ENCODE measurements at places on chromosomes 12 and 14. TPM values are rescaled to one million over a fixed set of nuclear protein-coding genes. Genes with fewer than 3 reads are reported as not detected.

DNA sequence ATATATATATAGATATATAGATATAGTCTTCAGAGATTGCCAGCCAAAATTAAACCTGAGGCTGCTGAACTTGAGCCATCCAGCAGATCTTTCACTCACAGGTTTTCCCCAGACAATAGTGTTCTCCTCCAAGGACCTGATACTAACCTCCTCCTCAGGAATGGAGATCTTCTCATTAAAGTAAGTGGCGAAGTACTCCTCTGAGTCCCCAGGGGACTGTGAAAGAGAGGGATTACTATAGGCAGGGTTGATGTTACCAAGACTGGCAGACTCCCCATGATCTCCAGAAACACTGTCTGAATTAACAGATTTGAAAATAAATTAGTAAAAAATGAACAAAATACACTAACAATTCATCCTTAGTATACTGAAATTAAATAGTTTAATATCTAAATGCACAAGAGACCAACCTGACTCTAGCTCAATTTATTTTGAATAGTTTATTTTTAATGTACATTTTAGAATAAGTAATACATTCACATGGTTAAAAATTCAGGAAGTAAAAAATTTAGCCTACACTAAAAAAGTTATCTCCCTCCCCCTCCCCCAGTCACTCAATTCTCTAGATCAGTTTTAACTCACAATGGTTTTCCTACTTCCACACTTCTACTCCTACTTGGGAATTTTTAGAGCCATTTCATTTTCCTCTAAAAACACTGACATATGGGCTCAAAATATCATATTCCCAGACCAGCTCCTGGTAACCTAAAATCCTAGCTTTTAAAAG, 17.7 kb downstream of the SLC11A2 start:
- no peak for DNase-seq

- DNase-seq: no peak
Measured at GRCh38 chr14:29310757-29311156, 544.2 kb downstream of the FOXG1 start.

DNA sequence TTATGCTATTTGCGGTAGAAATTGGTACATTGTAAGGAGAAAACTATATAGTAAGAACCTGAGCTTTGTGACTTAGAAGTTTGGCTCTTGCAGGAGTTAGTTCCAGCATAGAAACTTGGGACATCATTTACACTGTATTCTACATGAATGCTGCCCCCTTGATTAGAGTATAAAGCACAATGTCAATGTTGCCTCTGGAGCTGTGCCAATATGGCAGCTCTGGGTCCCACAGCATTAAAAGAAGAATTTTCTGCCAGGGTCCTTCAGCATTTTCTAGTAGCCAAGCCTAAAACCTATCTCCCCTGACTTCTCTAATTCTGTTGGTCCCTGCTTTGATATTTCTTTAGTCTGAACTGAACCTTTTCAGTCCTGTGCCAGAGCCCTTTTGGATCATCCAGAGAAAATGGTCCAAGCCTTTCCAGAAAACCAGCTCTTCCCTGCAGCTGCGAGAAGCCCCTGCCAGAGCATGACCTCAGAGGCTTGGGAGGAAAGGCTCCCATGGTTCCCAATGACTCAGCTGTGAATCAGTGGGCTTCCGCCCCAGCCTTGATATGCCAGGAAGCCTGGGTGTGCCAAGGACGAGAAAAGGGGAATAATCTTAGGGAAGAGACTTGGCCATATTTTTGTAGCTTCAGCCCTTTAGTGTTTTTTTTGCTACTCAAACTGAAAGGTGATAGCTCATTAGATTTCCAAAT, 43.2 kb downstream of the PLEKHG7 start:
- DNase-seq: no peak

- no peak for DNase-seq
Measured at GRCh38 chr14:24256960-24257359, 6.0 kb downstream of the TGM1 start.

BIN2 gene
- 34.2 TPM for total RNA-seq

DNA sequence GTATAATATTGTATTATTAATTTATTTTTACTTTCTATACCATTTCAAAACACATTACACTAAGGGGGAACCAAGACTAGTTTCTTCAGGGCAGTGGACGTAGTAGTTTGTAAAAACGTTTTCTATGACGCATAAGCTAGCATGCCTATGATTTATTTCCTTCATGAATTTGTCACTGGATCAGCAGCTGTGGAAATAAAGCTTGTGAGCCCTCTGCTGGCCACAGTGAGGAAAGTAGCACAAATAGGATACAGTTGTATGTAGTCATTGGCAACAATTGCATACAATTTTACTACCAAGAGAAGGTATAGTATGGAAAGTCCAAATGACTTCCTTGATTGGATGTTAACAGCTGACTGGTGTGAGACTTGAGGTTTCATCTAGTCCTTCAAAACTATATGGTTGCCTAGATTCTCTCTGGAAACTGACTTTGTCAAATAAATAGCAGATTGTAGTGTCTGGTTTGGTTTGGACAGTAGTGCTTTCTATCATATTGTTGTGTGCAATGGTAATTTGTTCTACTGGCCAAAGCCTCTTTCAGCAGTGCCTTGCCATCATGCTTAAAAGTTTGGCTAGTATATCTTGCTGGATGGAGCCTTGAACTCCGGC, 24.3 kb upstream of the PLEKHD1 start:
- DNase-seq: peak; percentile 53

DNA sequence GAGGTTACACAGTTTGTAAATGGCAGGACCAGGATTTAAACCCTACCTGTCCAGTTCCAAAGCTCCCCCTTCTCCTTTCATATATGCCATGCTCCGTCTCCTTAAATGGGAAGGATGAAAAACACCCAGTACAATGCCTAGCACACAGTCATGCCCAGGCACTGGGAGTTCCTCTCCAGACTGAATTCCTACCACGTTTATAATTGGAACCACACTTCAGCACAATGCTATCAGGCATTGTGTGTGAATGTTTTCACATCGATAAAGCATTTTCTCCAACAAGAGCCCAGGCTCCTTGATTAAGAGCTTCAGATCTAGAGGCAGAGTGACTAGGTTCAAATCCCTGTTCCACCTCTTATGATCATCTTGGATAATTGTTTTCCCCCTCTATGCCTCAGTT, 2.7 kb upstream of the NUAK1 start:
- no peak for DNase-seq

POTEG gene
- total RNA-seq: not detected

DNA sequence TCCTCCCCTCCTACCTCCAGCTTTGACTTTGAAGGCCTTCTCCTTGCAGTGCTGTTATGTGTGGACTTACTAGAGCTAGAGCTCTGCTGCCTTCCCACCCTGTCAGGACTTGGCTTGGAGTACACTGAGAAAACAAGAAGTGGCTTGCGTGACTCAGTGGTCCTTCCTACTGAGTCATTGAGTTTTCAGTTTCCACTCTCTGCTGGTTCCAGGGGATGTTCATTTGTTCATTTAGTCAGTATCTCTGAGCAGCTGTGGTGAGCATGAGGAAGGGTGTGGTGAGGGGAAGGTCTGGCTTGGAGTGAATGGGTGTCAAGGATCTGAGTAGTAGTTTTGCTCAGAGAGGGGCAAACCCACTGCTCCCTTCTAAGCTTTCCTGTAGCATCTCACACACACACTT, 17.2 kb upstream of the ELK3 start:
- peak; percentile 77 for DNase-seq

DNA sequence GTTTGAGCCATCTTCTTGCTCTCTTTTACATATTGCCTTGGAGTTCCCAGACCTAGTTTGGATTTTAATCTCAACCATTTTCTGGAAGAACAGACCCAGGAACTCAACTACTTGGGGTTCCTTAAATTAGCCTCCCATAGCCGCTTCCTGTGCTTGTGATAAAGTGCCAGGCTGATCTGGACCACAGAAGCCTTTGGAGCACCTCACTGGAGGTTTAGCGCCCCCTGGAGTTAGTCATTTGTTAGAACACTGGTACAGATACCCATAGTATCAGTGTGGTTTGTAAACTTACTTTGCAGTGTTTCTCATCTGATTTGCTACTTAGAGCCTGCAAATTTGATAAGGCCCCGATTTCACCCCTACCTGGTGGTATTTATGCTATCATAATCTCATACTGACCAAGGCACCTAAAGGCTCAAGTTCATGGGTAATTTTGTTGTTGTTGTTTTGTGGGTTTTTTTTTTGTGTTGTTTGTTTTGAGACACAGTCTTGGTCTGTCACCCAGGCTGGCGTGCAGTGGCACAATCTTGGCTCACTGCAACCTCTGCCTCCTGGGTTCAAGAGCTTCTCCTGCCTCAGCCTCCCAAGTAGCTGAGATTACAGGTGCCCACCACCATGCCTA, 3.7 kb downstream of the UNC119B start:
- DNase-seq: peak; percentile 61

DNA sequence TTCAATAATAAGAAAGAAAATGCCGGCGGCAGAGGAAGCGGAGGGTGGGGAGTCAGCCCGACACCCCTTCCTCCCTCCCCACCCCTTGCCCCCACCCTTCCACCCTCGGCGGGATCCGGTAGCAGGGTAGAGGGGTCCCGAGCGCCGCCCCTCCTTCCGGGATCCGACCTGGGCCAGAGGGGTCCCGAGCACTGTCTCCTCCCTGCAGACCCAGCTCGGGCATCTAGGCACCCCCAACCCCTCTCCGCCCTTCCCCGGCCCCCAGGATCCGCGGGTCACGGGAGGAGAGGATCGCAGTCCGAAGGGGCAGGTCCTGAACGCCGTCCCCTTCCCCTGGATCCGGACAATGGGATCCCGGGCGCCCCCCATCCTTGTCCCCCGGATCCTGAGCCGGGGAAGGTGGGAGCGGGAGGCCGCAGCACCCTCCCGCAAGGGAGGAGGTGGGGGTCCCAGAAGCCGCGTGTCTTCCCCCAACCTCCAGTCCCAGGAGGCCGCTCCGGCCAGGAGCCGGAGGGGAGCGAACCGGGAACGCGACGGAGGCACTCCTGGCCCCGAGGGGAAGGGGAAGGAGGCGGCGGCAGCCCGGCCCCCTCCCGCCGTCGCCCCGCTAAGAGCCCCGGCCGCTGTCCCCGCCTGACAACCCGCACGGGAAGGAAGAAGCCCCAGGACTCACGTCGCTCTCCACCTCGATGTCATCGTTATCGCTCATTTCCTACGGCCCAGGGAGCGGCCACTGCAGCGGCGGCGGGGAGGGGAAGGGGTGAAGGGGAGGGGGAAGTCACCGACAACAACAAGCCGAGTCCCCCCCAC, 481 bp downstream of the MAX start:
- DNase-seq: peak; percentile 37

DNA sequence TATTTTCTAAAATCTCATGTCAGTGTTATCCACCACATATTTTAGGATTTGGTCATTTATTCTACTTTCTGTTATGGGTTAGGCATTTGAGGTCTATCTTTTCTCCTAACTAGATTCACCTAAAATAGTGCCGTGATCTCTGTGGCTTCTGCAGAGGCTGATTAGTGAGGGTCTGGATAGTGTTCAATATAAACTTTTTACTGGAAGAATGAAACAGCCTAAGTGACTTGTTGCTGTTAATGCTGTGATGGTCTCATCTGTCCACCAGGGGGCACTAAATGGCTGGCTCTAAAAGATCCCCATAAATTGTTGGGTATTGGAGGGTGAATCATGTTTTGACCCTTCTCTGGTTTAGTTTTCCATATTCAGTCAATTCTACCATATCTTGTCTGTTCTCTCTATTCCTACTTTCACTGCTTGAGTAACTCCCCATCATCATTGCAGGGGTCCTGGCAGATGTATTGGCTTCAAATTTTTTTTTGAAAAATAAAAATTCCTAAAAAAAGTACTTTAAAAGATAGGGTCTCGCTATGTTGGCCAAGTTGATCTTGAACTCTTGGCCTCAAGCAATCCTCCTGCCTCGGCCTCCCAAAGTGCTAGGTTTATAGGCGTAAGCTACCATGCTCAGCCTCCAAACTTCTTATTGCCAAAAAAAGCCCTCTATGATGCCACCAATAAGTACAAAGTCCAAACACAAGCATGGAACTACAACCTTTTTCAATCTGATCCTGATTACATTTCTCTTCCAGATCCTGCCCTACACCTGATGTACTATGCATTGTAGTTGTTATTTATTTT, 6.9 kb downstream of the PABPN1 start:
- peak; percentile 55 for DNase-seq

TMEM233 gene
- total RNA-seq: not detected

DNA sequence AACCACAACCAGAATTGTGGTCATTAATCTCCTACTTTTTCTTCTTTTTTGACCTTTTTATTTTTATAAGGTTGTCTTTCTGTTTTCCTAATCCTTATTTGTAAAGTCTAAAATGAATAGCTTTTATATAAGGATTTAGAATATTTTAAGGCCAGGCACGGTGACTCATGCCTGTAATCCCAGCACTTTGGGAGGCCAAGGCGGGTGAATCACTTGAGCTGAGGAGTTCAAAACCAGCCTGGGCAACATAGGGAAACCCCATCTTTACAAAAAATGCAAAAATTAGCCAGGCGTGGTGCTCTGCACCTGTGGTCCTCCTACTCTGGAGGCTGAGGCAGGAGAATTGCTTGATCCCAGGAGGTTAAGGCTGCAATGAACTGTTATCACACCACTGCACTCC, 55.1 kb downstream of the IFT81 start:
- no peak for DNase-seq

GPR137C gene
- 0.27 TPM for total RNA-seq

NKX2-1 gene
- not detected for total RNA-seq

SPX gene
- 0.31 TPM for total RNA-seq

DNA sequence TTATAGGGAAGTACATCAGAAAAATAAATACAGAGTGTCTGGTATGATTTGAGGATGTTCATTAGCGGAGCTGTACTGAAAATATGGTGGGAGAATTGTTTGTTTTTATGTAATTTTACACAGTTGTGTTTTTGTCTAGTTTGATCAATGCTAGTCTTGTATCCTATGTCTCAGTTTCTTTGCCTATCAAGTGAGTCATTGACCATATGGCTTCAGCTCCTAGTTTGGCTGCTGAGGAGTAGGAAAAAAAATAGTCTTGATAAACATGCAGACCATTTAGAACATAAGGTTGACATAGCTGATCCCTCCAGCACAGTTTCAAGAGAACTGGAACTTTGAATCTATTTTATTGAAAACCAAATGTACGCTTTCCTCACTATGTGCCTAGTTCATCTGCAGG, 1292.1 kb upstream of the FLRT2 start:
- no peak for DNase-seq

IAPP gene
- total RNA-seq: not detected

DNA sequence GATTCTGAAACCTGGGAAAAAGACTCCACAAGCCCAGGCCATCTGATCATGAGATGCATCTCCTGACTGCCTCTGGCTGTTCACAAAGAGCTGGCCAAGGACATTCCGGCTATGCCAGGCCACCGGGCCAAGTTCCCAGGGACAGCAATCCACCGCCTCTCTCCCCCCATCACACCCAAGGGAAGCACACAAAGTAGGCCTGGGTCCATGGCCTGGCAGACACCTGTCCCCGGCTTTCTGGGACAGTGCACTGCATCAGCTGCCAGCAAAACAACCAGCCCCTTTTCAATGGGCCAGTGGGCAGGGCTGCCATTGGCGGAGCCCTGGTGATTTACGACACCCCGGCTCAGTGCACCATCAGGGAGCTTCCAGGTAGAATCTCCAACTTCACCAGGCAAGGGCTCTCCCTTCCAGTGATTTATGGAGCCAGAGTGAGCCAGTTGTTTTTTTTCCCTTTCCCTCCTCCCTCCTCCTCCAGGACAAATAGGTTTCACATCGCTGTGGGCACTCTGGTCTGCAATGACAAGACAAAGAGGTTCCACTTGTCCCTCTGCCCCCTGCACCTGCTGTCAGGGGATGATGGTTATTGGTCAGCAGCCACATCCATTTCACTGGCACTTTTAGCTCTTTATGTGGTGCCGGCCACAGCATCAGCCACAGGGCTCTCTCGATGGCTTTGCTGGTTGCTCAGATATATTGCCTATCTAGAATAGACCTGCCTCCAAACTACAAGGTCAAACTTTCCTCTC, 149.6 kb downstream of the SLC38A6 start:
- DNase-seq: no peak

MORN3 gene
- total RNA-seq: 1.8 TPM
